ENCODE measurements at places on chromosomes 2 and 18.

GRCh38 chr18:63249771-63250170 is 69.8 kb downstream of the BCL2 start:
- no peak for DNase-seq

DNA sequence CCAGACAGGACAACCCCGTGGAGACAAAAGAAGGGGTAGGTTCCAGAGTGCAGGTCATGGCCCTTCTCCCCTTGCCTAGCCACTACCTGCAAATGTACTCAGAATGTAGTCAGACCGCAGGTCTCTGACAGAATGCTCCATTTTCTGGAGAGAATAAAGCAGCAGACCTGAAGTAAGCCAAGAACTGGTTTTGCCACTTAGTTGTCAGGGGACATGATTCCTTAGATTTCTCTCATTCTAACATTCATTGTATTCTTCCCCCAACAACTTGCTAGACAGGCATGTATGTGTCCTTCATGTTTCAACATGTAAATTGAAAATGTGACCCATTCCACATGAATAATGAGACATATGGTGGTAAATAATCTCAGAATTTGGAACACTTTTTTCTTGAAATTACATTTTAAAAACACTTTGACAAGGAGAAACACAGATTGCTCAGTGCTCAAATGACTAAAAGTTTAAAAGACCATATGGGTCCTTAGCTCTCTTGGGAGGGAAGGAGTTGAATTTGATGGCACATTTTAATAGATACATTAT is 142.4 kb downstream of the CCBE1 start:
- DNase-seq: no peak

GRCh38 chr2:154945984-154946383 is 247.5 kb downstream of the KCNJ3 start:
- no peak for DNase-seq

DNA sequence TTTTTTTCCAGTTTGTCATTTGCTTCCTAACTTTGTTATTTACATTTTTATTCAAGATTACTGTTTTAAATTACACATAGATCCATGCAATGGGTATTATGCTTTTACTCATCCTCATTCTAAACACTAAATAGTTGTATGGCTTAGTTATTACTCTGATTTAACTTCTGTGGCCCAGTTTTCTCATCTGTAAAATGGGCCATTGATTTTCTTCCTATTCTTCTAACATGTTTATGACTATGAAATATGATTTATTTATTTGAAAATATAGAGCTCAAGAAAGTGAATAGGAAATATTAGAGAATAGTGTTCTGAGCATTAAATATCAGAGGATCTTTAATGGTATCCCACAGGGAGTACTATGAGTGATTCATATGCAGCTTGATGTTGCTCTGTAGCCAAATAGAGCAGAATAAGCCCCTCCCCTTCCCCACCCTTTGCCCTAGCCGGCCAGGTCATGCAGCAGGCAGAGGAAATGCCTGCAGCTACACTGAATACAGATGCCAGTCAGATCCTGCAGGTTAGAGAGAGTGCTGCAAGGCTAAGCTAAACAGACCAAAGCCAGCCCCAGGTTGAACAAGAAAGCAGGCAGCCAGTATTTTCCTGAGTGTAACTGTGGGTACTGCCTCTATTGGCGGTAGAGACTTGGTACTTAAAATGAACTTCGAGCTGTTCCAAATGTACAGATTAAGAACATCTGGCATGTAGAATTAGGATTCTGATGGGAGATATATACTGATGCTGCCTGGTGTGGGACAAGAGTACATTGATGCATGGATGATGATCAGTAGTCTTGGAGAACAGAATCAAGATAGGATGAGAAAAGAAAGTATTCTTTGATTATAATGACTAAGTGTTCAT is 11.7 kb upstream of the ACYP2 start:
- DNase-seq: no peak

- no peak for DNase-seq
These were observed 107.9 kb downstream of the POLE4 start for GRCh38 chr2:75066121-75066902.

DNA sequence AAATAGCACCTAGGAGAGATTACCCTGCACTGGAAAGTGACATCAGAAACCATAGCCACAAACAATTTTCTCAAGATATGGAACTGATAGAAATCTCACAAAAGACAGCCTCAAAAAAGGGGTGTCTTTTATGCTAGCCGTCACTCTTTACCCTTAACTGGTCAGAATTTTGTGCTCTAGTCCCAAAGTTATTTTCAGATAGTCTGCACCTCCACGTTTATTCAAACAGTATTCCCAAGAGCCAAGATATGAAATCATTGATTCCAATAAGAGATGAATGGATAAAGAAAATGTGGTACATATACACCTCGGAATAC is 23.5 kb upstream of the PMAIP1 start:
- no peak for DNase-seq

DNA sequence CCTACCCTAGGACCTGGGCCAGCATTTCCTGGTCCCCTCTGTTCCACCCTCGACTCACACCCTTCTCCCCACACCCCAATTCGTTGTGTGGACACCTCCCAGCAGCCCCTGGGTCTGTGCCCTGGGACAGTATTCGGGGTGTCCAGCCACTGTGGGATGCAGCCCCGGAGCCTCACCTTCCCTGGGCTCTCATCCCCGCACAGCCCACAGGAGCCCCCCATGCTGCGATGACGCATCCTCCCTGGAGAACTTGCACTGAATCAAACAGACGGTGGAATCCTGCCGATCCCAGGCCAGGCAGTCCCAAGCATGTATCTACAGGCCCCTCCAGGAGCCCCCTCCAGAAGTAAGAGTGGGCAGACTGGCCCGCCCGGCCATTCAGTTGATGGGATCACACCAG is 9.7 kb downstream of the ITM2C start:
- DNase-seq: no peak

DNA sequence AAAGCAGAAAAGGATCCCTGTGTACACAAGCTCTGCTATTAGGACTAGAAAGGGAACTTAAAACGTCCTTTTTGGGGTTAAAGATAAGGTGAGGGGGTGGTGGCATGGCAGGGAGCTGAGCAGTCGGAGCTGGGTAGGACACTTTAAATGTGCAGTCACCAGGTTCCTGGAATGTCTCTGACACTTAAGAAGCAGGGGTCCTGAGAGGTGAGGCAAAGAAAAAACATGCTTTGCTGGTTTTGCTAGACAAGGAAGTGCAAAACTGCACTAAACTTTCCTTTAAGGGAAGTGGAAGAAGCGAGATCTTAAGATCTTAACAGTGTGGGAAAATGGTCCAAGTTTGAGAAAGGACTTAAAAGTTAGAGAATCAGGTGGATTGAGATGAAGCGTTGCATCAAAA is 99.5 kb upstream of the MAP3K20 start:
- DNase-seq: no peak

GRCh38 chr2:36044411-36044810 is 311.2 kb upstream of the CRIM1 start:
- no peak for DNase-seq

DNA sequence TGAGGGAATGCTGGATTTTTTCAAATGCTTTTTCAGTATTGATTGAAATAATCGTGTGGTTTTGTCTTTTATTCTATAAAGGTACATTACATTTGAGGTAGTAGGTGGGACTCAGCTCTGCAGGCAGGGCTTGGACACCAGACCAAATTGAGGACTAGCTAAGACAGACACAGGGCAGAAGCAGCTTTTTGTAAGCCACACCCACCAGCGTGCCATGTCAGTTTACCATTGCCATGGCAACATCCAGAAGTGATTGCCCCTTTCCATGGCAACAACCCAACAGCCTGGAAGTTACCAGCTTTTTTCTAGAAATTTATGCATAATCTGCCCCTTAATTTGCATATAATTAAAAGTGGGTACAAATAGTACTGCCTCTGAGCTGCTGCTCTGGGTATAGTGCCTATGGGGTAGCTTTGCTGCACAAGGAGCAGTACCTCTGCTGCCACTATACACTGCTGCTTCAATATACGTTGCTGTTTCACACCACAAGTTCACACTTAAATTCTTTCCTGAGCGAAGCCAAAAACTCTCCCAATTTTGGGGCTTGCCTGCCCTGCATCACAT is 23.6 kb upstream of the VWA3B start:
- DNase-seq: no peak
